Mucosa of gallbladder (tissue), 1 donor: ENCODE measurements at places on chromosomes 5 and 9. TPM values are rescaled to one million over a fixed set of nuclear protein-coding genes. Genes with fewer than 3 reads are reported as not detected.

Gene RNF208
- total RNA-seq = 16.8 TPM

- no peak for DNase-seq
Measured at GRCh38 chr5:53568871-53569270, 8.4 kb downstream of the NDUFS4 start.

- no peak for DNase-seq
Measured at GRCh38 chr9:127126971-127127370, 4.5 kb upstream of the ANGPTL2 start.

GRCh38 chr5:176994460-176995121 is 12.0 kb downstream of the UIMC1 start:
- DNase-seq = no peak

- DNase-seq = no peak
Measured at GRCh38 chr9:82989929-82990328, 73.0 kb downstream of the RASEF start.
